ENCODE measurements at places on chromosomes 13 and 19.

DNA sequence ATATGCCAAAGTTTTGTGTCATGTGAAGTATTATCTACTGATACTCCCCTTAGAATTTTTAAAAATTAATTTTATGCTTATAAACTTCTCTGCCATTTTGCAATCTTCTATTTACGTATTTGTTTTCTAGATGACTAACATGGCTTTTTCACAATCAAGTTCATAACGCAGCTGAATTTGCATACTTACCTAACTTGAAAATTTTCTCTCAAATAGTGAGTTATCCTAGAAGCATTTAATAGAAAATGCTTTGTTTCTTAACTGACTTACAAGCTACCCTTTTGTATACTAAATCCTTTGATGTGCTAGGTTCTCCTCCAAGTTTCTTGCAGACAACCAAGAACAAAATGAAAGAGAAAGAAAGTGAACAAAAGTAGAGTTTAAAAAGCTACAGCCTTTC lies 683.5 kb downstream of the LIG4 start:
- no peak for DNase-seq

DNA sequence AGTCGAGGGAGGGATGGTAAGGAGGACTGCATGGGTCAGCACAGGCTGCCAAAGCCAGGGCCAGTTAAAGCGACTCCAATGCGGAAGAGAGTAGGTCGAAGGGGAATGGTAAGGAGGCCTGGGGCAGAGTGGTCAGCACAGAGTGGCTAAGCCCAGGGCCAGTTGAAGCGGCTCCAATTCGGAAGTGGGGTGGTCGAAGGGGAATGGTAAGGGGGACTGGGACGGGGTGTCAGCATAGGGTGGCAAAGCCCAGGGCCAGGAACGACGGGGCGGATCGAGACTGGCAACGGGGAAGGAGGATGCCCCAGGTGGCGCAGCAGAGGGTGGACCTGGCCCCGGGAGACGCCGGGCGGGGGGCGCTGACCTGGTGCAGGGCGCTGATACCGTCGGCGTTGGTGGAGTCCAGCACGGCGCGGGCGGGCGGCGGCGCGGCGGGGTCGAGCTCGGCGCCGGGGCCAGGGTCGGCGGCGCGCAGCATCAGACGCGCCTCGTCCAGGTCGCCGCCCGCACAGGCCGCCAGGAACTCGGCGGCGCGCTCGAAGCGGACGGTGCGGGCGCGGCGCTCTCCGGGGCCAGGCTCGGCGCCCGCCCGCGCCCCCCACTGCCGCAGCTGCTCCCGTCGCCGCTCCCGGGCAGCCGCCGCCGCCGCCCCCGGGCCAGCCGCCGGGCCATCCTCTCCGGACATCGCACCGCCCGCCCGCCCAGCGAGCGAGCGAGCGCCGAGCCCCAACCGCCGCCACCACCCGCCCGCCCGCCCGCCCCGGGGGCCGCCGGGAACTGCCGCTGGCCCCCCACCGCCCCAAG lies at the start of gene PPP1R12C:
Gene PPP1R12C, minus strand, starts transcription at position 779 of the 804 bp plus-strand sequence. Its CDS starts 94 bp downstream, at position 685.
- DNase-seq = peak; percentile 44

GRCh38 chr19:54421521-54421920 lies 6.3 kb downstream of the TTYH1 start:
- no peak for DNase-seq

DNA sequence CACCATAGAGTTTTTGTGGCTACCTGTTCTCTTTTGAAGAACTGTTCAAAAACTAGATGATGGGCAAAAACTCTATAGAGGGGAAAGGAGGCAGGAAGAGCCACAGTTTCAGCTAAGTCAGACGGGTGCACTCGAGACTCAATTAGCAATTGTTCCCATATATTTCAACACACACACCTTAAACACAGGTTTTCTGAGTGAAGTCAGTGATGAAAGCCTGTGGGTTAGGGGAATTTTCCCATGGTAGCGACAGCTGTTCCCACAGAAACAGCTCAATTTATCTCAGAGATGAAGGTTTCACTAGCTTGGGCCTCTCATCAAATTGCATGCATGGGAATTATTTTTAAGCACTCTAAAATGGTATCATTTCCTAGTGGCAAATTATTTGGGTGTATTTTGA lies 143.4 kb downstream of the ZIC5 start:
- no peak for DNase-seq

- no peak for DNase-seq
These were observed 25.3 kb upstream of the ZNF14 start for GRCh38 chr19:19758164-19758563.

DNA sequence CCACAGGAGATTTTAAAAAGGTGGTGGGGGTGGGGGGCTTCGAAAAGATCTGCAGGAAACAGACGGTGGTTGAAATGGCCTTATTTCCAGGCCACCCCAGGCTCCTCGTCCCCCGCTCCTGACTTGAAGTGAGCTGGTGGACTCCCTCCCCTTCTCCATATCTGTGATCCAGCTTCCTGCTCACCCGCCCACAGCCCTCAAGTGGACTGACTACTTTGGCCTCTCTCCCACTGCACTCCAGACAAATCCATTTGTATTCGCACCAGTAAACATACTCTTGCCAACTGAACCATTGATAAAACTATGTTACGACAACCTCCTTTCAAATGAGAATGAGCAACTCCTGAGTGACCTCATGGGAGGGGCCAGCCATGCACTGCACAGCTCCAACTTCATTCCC lies 259.5 kb downstream of the COL4A1 start:
- DNase-seq = no peak

DNA sequence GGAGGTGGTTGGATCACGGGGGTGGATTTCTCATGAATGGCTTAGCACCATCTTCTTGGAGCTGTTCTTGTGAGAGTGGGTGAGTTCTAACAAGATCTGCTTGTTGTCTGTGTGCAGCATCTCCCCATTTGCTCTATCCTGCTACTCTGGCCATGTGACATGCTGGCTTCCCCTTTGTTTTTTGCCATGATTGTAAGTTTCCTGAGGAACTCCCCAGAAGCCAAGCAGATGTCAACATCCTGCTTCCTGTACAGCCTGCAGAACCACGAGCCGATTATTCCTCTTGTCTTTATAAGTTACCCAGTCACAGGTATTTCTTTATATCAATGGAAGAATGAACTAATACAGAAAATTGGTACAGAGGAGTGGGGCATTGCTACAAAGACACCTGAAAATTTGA lies 2.3 kb upstream of the SIGLEC12 start:
- no peak for DNase-seq

DNA sequence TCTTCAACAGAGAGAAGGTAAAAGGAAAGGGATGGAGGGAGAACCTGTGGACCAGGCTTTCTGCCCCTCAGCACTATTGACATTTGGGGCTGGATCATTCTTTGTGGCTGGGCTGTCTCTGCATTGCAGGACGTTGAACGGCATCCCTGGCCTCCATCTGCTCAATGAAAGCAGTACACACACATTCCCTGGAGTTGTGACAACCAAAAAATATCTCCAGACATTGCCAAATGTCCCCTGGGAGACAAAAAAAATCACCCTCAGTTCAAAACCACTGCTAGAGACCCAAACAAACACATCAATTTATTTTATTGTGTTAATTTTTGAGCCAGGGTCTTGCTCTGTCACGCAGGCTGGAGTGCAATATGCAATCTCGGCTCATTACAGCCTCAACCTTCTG lies 43.3 kb downstream of the INSR start:
- DNase-seq = no peak

DNA sequence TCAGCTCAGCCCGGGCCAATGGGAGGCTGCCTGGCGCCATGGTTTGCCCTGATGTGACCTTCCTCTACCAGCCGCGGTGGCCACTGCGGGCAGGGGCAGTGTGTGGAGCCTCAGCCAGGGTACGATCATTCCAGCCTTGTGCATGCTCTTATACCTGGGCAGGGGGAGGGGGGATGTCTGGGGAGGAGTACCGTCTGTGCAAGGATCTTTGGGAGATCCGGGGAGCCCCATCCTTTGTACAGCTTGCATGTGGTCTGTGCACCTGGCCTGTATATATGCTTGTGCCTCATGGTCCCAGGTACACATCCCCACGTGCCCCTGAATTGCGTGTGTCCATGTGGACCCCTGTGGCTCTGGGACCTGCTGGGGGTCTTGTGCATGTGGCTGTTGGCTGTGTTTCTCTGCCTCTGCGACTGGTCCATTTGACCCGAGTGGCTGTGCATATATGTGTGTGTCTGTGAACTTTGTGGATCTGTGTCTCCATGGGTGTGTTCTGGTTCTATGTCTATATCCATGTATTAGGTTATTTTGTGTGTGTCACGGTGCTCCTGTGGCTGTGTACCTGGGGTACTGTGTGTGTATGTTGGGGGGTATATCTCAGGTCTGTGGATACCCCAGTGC lies 12.8 kb upstream of the NANOS3 start:
- peak; percentile 39 for DNase-seq

DNA sequence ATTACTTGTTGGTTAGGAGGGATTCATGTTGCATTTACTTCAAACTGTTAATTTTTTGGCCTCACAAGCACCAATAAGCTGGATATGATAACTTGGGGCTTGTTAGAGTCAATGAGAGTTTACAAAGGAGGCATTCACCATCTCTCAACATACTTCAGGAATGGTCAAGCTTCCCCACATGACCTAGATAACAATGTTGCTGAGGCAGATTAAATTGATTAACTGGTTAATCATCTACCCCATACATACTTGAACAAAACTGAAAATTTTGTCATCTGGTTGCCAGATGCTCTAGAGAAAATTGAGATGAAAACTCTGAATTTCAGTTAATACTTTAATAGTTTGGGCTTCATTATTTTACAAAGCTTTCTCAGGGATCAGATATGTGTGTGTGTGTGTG lies 43.0 kb upstream of the UBL3 start:
- DNase-seq = no peak

GRCh38 chr19:7122701-7123100 lies 53.2 kb downstream of the ZNF557 start:
- no peak for DNase-seq

DNA sequence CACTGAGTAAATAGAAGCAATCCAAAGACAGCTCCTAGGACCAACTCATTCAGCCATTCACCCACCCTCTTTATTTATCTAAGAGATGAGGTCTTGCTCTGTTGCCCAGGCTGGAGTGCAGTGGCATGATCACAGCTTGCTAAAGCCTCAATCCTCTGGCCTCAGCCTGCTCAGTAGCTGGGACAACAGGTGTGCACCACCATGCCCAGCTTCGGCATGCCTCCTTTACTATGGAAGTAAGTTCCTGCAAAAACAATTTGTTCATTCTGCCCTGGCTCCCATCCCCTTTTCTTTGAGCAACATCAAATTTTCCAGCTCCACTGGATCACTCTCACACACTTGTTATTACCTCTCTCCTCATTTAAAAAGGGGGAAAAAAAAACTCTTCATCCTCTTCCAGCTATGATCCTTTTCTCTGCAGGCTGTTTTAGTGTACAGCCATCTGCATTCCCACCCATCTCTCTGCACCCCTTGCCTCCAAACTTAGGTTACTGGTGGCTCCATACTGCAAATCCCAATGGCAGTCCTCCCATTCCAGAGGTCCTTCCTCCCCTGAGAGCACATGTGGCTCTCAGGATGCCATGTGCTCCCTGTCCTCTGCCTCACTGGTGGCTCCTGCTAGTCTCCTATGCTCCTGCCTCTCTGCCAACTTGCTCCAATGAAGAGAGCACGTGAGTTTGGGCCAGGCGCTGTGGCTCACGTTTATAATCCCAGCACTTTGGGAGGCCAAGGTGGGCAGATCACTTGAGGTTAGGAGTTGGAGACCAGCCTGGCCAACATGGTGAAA lies 2.2 kb downstream of the ELOF1 start:
- DNase-seq = no peak

GRCh38 chr19:39802958-39803357 lies 24.3 kb downstream of the LEUTX start:
- DNase-seq = no peak

DNA sequence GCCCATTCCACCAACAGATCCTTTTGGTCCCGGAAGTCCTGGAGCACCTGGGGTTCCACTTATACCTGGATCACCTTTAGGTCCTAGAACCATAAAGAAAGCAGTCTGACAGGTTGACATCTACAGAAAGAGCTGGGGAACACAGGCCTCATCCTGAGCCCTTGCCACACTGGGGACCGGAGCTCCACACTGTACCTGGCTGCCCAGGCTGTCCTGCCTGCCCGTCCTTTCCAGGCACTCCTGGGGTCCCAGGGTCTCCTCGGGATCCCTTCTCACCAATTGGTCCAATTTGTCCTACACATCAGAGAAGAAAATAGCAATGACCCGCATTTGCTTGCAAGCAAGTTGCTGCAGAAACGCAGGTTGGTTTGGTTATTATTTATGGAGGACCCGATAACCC lies 130.5 kb downstream of the COL4A1 start:
- DNase-seq = no peak

- DNase-seq = no peak
These were observed 166.9 kb downstream of the DCLK1 start for GRCh38 chr13:35964011-35964862.

DNA sequence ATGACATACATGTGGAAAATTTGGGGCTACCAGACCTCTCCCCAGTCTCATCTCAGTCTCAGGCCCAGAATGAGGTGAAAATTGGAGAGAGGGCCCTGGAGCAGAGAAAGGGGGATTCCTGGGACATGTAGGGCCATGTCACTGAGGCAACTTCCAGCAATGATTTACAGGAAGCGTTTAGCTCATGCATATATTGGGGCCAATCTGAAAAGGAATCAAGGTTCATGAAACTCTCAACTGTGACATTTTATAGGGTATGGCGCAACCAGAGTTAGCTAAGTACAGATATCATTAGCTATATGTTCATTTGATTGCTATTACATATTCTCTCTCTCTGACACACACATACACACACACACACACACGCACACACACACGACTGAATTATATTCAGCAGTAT lies 86.3 kb downstream of the RNASEH2B start:
- no peak for DNase-seq

DNA sequence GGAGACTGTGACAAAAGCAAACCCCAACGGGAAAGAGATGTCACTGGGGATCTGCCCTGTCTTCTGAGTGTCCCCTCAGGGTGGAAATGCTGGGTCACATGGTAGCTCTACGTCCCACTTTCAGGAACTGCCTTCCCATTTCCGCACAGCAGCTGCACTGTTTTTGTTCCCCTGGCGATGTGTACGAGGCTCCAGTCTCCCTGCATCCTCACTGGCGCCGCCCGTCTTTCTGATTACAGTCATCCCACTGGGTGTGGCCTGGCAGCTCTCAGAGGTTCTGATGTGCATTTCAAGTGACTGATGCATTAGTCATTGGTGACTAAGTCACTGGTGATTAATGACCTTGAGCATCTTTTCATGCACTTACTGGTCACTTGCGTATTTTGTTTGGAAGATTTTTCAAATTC lies 21.2 kb downstream of the PCID2 start:
- peak; percentile 72 for DNase-seq

- no peak for DNase-seq
These were observed 26.5 kb downstream of the CEACAM1 start for GRCh38 chr19:42501733-42502132.

DNA sequence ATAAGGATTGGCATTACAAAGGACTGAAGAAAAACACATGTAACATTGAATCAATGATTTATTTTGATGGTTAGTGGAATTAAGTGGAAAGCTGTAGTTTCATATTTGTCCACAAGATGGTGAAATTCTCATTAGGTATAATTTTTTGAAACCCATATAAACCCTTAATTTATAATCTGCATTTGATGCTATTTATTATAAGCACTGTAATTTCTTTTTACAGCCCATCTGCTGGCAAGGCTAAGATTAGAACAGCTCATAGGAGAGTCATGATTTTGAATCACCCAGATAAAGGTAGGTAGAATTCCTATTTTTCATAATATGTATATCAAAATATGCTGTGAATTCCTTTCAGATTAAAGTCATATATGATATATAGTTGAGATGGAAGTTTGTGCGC lies 62.2 kb downstream of the DNAJC15 start:
- no peak for DNase-seq
